ENCODE measurements at places on chromosomes 7 and 10.

GRCh38 chr7:82091126-82091684 is 321.4 kb upstream of the HGF start:
- DNase-seq: no peak

DNA sequence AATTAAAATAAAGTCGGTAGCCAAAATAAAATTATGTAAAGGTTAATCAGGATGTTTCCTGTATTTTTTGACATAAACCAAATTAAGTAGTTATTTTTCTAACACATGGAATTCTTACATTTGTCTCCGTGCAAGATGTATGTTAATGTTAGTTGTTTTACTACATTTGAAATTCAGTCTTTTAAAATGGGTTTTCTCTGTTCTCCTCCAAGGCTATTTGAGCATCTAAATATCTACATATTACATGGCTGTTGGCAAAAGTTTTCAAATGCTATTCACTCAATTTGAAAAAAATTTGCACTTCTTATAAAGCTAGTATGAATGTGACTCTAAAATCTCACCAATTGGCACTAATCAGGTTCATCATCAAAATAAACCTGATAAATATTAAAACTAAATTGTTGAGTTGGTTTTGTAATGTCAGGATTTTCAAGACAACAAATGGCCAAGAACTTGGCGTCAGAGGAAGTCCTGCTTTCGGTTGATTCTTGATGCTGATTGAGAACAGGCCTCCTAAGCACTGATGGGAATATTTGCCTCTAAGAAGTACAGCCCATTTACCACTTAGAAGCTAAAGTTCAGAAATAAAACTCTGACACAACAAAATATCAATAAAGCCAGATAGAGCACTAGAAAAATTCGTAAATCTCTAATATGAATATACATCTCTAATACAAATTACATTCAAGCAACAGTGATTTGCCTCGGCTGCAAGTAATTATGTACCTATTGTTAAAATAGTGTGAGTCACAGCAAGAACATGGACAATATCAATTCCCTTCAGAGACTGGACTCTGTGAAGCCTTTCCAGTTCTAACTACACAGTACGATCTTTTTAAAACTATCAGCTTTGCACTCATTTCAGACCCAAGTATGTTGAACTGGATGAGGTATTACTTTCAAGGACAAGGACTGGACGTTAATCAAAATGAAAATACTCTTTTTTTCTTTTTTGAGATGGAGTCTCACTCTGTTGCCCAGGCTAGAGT is 733.1 kb upstream of the C7orf33 start:
- DNase-seq: no peak

- DNase-seq: no peak
Measured at GRCh38 chr10:5543623-5544022, 18.9 kb downstream of the CALML3 start.

DNA sequence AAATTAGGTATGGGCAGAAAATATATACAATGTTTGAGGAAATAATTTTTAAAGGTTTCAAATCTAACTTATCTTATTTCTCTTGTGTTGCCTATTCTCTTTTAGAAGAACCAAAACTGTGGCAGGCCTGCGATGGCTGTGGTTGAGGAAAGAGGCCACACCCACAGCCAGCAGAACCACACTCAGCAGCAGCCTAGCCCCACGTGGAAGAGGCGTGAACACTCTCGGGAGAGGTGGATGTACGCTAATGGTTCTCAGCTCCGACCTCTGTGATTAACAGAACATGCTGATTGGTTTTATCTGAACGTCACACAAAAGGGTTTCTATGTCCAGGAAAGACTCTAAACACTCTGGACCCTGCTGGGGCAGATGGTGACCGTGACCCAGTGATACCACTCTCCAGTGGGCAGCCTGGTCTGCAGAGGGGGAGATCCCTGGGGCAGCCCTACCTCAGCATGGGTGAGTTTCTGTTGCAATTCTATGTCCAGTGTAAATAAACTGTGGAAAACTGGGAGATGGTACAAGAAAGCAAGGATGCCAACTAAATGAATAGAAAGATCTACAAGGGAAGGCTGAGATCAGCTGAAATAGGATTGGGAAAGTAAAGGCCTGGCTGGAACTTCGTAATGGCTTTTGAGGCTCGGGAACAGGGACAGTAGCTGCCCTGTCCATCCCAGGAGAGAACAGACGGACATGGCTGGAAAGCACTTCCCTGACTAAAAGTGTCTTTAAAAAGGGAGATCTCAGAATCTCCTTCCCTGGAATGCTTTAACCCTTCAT is 26.6 kb downstream of the DIP2C start:
- DNase-seq: no peak

DNA sequence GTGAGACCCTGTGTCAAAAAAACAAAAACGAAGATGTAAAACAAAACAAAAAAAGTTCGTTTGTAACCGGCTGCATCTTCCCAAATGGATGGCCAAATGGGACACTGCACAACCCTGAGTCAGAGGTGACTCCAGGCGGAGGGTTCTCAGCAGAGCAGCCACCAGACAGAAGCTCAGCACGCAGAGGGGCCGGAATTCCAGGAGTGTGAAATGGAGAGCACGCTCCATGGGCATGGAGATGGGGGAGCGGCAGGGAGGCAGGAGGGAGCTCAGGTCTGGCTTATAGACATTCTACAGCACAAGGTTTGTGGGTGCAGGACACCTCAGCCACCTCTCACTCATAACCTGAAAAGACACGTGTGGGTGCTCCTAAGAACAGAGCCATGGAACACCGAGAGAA is 227.0 kb downstream of the MAD1L1 start:
- no peak for DNase-seq

- no peak for DNase-seq
Measured at GRCh38 chr10:62384447-62385081, 10.4 kb downstream of the ZNF365 start.

GRCh38 chr7:84399661-84400060 is 205.1 kb upstream of the SEMA3A start:
- DNase-seq: no peak

GRCh38 chr7:148911626-148912025 is 27.5 kb upstream of the EZH2 start:
- DNase-seq: no peak

GRCh38 chr7:90717296-90718060 is 121.4 kb downstream of the CDK14 start:
- no peak for DNase-seq

DNA sequence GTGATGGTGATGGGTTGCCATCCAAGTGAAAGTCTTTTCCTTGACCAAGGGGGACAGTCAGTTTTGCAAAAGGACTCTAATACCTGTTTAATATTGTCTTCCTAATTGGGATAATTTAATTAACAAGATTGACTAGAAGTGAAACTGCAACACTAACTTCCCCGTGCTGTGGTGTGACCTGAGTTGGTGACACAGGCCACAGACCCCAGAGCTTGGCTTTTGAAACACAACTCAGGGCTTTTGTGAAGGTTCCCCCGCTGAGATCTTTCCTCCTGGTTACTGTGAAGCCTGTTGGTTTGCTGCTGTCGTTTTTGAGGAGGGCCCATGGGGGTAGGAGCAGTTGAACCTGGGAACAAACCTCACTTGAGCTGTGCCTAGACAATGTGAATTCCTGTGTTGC is 6.9 kb downstream of the PPIF start:
- DNase-seq: no peak

- DNase-seq: no peak
Measured at GRCh38 chr7:1942243-1942940, 272.3 kb downstream of the ELFN1 start.

- no peak for DNase-seq
Measured at GRCh38 chr10:131946321-131946751, 35.4 kb downstream of the BNIP3 start.

DNA sequence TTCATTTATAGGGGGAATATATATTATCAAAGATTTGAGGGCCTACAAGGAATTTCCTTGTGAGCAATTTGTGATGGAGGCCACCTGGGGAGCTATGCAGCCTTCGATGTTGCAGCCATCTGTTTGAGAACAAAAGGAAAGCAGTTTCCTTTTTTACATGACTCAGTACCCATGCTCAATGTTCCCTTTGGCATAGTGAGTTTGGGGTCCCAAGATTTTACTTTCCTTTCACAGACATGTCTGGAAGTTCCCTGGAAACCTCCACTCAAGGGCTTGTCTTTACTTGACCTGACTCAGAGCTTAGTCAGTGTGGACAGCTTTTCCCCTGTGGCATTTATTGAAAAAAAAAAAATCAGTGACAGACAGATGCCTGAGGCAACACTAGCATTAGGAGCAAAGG is 73.5 kb upstream of the VIPR2 start:
- DNase-seq: no peak

DNA sequence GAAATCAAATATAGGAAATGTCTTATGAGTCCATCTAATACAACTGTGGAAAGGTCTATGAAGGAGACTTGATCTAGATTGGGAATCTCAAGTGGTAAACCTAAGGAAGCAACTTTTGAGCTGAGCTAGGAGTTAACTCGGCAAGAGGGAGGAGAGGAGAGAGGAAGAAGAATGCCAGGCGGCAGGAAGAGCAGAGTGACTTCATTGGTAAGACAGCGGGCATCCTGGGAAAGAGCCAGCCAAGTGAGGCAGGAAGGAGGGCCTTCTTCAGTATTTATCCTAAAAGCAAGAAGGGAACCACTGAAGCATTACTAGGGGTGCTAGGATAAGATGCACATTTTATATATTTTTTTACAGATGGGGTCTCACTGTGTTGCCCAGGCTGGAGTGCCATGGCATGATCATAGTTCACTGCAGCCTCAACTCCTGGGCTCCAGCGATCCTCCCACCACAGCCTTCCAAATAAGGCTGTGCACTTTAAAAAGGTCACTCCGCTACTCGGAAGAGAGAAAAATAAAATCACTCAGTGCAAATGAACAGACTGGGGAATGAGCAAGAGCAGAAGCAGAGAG is 2.0 kb downstream of the BCL7B start:
- DNase-seq: no peak

DNA sequence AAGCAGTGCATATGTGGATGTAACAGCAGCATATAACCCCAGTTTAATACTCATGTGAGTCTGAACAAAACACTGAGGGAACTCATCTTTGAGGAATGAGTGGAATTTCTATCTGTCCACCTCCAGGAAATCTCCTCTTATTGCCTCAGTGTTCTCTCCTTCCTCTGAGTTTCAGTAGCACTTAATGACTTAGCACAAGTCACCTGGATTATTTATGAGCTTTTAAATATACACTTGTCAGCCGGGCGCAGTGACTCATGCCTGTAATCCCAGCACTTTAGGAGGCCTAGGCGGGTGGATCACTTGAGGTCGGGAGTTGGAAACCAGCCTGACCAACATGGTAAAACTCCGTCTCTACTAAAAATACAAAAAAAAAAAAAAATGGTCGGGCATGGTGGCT is 4.3 kb downstream of the LRRC20 start:
- peak; percentile 15 for DNase-seq

DNA sequence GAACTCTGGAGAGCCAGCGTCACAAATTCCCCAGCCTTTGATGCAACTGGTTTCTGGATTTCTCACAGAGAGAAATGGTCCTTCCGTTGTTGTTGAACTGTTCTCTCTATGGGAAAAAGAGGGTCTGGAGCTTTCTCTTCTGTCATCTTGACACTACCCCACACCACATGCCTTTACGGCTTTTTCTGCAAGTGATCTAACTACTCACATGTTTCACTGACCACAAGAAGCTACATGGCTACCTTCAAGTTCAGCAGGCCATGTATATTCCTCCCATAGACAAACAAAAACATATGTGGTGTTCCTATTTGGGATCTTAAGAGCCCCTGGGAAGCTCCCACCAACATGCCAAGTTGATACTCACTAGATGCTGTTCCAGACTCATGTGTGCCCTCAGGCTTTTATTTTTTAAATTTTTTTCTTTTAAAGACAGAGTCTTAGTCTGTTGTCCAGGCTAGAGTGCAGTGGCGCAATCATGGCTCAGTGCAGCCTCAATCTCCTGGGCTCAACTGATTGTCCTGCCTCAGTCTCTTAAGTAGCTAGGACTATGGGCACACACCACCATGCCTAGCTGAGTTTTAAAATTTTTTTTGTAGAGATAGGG is 72.0 kb downstream of the RNF216 start:
- DNase-seq: no peak

GRCh38 chr7:1223196-1223981 is 9.3 kb upstream of the UNCX start:
- DNase-seq: no peak

DNA sequence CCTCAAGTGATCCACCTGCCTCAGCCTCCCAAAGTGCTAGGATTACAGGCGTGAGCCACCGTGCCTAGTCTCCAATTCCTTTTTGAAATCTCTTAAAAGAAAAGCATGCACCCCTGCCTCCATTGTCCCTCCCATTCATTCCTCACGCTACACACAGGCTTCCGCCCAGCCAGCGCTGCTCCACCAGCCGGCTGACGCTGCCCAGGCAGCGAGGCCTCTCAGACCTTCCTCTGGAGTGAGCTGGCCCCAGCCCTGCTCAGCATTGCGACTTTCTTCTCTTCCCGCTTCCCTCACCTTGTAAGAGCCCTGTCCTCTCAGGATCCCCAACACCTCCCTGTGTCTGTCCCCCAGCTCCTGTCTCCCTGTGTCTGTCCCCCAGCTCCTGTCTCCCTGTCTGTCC is 23.6 kb downstream of the RGS10 start:
- DNase-seq: no peak

DNA sequence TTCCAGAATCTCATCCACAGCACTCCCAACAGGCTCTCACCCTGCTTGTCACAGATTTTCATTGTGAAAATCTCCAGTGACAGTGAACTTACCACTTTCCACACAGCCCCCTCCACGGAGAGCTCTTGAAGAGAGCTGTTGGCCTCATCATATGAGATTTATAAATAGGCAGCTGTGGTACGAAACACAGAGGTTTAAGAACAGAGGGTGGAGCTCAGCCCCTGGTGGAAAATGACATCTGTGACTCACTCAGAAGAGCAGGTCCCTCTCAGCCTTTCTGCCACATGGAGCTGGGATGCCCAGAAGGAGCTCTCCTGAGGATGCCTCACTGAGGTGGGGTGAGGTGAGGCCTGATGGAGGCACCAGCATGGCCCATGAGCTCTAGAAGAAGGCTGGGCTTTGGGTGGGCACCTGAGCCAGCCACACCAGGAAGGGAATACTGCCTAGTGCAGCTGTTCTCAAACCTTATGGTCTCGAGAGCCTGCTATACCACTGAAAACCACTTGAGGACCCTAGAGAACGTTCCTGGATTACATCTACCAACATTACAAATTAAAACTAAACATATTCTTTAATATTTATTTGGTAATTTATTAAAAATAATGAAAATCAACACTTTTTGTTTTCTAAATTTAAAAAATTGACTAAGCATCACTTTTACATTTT is 25.8 kb upstream of the EEPD1 start:
- DNase-seq: no peak

- no peak for DNase-seq
Measured at GRCh38 chr10:69480068-69480412, 28.8 kb downstream of the TSPAN15 start.

Data from DMS79 treated with DMSO at 0.1 percent for 48 hours (cell line).